ENCODE measurements at places on chromosomes 5 and 9.

- no peak for DNase-seq
Observed at GRCh38 chr5:150473673-150474358, 24.3 kb upstream of the RPS14 start.

DNA sequence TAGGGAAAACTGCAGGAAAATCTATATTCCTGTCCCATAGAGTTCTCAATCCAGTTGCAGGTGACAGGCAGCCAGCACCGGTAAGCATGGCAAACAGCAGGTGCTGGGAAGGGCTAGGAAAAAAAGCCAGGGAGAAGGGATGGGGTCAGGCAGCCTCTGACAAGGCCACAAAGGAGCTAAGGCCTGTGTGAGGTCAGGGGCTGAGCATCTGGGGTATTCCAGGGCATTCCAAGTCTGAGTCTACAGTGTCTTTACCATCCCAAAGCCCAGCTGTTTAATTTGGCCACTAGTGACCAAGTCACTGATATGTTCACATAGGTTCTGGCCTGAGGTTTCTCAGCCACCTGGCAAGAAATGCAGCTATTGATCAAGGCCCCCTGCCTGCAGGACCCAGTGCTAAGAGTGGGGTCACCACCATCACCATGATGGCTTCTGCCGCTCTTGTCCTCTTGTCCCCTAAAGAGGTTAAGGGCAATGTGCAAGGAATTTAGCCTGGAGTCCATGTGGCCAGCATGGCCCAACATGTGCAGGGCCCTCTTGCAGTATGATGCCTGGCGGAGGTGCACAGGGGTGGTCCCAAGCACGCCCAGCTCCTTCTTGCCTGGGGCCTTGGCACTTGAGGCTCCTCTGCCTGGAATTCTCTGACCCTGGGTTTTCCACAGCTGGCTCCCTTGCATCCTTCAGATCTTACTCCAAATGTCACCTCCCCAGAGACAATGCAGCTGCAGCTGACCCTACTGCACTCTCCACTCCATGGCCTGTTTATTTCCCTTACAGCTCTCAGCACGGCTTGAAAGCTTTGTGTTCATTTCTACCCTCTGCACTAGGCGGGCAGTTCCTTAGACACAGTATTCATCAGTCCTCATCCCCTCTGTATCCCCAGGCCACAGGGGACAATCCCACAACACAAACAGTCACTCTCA lies 213.1 kb downstream of the MSX2 start:
- no peak for DNase-seq

GRCh38 chr5:18992264-18992663 lies 995.7 kb downstream of the CDH18 start:
- no peak for DNase-seq

- DNase-seq: no peak
Observed at GRCh38 chr5:113447498-113448050, 12.8 kb upstream of the TSSK1B start.

GRCh38 chr5:10552183-10553143 lies 11.4 kb upstream of the ANKRD33B start:
- DNase-seq: no peak

GRCh38 chr9:129111528-129112151 lies 425 bp downstream of the PTPA start:
- no peak for DNase-seq

GRCh38 chr5:123835421-123835820 lies 323.4 kb downstream of the CSNK1G3 start:
- DNase-seq: no peak

GRCh38 chr9:37197158-37198038 lies 77.0 kb downstream of the ZCCHC7 start:
- peak; percentile 10 for DNase-seq

DNA sequence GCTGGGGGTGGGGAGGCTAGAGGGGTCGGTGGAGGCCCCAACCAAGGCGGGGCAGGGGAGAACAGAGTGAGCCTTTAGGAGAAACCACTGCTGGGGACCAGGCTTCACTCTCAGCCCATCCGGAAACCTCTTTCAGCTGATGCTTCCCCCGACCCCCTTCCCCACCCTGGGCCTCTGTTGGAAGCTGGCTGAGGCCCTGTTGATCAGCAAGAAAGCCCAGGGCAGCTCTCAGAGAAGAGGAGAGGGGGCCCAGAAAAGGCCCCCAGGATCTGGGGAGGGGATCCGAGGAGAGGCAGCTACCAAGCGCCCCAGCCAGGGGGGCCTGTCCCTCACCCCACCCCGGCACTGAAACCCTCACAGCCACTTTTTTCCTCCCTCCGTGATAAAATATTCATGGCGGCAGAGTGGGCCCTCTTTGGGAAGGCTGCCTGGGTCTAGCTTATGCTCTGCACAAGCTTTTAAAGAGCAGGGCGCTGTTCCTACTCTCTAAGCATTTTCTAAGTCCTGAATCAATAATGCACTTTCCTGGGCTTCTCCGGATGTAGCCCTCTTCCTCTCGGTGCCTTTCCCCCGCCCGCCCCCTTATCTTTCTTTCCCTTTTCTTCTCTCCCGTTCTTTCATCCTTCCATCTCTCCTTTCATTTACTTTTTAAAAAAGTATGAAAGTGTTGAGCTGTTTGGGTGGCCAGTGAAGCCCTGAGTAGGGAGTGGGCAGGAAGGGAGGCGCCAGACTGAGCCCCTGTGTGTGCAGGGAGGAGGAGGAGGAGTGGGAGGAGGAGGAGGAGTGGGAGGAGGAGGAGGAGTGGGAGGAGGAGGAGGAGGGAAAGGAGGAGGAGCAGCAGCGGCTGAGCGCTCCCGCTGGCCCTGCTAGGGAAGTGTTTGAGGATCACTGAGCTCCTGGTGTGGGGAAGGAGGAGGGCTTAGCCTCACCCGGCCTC lies 23.5 kb downstream of the NTNG2 start:
- no peak for DNase-seq

DNA sequence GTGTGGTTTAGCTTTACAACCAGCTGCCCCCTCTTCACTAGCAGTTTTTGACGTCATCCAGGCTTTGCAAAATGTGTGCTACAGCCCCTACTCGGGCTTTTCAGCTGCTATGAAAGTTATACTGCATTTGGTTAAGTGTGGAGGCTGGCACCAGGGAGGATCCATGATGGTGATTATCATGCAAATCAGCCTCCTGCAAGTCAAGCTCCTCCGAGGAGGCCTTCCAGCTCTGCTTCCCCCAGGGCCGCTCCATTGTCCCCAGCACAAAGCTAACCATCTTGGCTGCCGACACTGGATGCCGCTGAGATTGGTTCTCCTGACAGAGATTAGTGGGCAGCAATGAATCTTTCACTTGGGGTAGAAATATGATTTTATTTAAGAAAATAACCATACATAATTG lies 159.6 kb downstream of the NR2F1-AS1 start:
- DNase-seq: no peak

DNA sequence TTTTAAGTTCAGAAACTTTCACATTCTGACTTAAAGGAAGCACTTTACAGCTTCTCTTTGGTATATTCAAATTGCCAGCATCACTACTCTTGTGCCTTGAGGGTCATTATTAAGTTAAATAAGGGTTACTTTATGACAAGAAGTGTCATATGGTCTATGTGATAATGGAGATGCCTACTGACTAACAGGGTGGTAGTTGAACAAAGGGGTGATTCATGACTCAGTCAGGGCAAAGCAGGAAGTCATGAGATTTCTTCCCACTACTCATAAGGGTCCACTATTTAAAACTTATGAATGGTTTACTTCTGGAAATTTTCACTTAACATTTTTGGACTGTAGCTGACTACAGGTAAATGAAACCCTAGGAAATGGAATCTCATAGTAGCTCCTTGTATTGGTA lies 938.3 kb upstream of the PTPRD start:
- no peak for DNase-seq
